CD14-positive monocyte (primary cell): ENCODE measurements at places on chromosomes 16 and 17.

DNA sequence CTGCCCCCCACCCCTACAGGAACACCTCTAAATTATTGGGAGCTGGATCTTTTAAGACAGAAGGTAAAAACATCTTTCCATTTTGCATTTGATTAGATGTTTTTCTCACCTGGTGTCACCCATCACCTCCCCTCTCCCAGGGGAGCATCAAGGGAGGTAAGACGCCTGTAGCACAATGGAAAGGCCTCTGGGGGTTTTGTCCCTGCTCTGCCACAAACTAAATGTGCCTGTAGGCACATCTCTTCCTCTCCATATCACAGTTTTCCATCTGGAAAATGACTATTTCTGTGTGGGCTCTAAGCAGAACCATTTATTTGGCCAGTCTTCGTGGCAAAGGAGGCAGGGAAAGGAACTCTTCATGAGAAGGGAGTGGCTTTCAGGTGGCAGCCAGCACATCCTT lies 76.6 kb downstream of the GNAO1 start:
- DNase-seq: no peak

- peak; percentile 61 for DNase-seq
Measured at GRCh38 chr16:728131-728889, 1.4 kb downstream of the HAGHL start.

GRCh38 chr16:5077304-5077703 lies 5.7 kb downstream of the ALG1 start:
- no peak for DNase-seq

DNA sequence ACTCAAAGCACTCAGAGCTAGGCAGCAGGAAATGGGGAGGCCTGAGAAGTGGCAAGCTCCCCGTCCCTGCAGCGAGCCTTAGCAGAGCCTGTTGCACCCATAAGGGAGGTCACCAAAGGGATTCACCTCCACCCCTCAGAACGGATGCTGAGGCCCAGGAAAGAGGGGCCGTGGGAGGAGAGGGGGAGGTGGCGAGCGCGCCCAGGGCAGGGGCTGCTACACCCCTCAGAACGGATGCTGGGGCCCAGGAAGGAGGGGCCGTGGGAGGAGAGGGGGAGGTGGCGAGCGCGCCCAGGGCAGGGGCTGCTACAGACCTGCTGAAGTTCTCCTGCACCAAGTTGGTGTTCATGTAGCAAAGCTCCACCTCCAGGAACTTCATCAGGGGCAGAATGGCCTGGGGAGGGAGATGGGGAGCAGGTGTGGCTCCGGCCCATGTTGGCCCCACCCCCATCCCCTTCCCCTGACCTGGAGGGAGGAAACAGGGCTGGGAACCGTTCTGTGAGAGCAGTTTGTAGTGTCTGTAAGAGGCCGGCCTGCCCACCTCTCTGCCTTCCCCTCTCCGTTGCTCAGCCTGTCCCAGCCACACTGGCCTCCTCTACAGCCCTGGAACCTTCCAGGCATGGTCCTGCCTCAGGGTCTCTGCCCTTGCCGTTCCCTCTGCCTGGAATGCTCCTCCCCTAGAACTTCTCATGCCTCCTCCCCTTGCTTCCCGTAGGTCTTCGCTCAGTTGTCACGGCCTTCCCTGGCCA lies 11.4 kb downstream of the UNC13D start:
- DNase-seq: no peak

- DNase-seq: peak; percentile 23
Measured at GRCh38 chr17:18190628-18191235, 7.1 kb downstream of the ALKBH5 start.

- DNase-seq: peak; percentile 44
Measured at GRCh38 chr16:29156511-29156910, 171.7 kb downstream of the LAT start.

GRCh38 chr16:89044418-89045180 lies 49.1 kb upstream of the ACSF3 start:
- DNase-seq: no peak

DNA sequence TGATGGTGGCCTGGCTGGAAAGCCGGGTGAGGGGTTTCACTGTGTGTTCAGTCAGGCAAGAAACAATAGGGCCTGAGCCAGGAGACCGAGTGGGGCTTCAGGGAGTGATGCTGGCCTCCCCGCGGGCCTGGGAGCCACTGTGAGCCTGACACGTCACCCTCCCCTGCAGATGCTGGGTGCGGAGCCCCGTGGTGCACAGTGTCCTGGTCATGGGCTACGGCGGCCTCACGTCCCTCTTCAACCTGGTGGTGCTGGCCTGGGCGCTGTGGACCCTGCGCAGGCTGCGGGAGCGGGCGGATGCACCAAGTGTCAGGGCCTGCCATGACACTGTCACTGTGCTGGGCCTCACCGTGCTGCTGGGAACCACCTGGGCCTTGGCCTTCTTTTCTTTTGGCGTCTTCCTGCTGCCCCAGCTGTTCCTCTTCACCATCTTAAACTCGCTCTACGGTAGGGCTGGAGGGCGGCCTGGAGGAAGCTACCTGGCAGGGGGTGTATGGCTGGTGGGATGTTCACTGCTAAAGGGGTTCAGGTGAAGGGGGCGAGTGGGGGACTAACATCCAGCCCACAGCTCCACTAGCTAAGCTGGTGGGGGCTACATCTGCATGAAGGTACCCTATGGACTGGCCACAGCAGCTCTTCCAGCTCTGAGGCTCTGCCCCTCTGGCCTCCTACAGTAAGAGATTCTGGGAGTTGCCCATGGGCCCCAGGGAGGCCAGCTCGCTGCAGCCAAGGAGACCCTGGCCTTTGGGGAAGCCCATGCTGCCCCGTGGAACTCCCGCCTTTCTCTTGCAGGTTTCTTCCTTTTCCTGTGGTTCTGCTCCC lies 32.4 kb downstream of the ADGRG5 start:
- no peak for DNase-seq

DNA sequence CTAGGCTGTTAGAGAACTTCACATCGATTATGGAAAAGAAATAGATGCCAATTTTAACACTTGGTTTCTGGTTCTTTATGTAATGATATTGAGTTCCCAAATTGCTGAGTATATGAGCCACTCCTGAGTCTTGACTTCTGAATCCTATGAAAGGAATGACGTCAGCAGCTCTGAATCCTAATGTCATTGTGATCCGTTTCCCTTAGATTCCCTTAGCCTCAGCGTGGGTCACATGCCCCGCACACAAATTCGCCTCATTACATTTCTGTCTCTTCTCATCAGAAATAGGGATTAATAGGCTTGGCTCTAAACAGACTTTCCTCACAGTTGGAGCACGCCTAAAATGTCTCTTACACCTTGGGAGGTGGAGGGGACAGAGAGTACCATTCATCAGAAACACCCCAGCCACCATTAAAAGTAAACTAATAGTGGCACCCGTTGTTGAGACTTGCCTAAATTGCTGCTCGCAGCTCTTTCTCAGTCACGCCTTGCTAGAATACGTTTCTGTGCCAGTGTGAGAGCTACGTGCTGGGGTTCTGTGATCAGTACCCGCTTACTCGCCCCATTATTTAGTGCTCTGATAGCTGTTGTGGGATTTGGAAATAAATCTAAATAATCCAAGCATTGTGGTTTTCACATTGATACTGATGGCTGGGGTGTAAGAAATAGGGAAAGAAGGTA lies 7.1 kb downstream of the MRM3 start:
- DNase-seq: no peak

GRCh38 chr17:40176754-40177110 lies 538 bp upstream of the RAPGEFL1 start:
- no peak for DNase-seq

DNA sequence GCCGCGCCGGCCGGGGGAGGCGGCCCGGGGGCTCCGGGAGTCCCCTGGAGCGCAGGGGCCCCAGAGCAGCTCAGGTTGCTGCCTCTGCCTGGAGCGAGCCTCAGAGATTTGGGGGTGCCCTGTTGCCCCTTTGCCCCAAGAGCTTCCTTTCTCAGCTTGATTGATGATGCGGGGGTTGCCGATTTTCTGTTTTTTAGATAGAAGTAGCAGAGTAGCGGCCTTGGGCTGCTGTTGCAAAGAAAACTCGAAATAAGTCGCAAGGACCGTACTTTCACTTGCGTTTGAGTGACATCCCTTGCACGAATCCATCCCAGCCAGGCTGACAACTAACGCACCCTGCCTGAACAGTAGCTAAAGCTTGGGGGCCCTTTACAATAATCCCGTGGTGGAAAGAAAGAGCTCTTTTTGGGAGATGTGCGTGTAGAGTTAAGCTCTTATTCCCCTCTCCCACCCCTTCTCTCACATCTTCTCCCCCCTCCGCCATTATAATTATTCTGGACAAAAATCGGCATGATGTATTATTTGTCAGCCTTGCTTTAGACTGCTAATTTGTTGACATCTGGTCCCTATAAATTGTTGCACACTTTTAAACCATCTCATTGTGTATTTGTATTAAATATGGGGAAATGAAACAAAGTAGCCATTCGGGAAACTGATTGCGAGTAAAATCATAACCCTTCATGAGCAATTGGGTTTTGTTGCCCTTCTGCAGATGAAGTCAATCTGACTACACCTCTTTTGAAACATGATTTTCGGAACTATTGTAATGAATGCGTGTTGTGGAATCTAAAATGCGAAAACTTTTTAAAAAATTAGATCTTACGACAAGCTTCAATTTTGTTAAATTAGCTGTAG lies 873 bp downstream of the USP10 start:
- DNase-seq: peak; percentile 35

GRCh38 chr16:80161799-80162739 lies 378.7 kb upstream of the DYNLRB2 start:
- no peak for DNase-seq

DNA sequence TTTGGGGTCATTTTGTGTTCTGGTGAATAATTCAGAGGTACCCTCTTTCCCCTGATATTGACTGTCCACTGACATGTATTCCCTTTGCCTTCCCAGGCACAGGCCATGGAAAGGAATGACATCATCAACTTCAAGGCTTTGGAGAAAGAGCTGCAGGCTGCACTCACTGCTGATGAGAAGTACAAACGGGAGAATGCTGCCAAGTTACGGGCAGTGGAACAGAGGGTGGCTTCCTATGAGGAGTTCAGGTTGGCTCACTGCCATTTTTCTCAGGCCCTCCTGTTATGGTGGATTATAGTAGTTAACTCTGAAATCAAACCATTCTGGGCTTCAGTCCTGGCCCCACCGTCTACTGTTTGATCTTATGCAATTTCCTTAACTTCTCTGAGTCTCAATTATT lies 1.6 kb upstream of the EFTUD2 start:
- DNase-seq: peak; percentile 19
